CD4-positive, alpha-beta T cell treated with Interleukin-21 for 1 hour (primary cell): ENCODE measurements at places on chromosomes 3 and 15.

- no peak for DNase-seq
Observed at GRCh38 chr3:140081887-140082286, 146.9 kb downstream of the CLSTN2 start.

- no peak for DNase-seq
Observed at GRCh38 chr15:77042955-77043920, 27.7 kb downstream of the TSPAN3 start.

- no peak for DNase-seq
Observed at GRCh38 chr3:192033246-192033645, 572.3 kb downstream of the PYDC2 start.

DNA sequence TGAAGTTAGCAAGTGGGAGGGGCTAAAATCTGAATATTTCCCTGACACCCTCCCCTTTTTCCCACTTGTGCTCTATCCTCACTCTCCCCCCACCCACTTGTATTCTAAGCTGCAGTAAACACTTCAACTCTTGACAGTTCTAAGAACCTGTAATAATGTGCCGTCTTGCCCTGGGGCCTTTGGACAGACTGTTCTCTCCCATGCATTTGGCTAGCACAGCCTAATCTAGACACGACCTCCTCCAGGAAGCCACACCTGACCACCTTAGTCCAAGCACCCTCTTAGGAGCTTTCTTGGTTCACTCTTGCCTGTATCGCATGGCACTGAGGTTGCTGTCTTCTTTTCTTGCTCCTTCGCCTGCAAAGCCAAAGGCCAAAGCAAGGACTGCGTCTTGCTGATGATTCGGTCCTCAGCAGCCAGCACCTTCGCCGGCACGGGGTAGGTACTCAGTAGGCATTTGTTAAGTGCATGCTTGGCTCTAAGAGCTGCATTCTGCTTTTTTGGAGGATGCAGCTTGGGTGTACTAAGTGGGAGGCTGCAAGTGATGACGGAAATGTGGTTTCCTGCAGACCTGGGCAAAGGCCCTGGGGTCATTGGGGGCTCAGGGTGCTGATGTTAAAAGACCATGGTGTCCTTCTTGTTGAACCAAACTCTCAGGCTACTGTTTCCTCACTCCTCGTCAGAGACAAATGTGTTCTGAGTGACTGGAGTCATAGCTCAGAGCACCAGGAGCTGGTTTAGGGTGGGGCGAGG, 2.0 kb upstream of the ZNF710 start:
- DNase-seq, result no peak

- DNase-seq, result no peak
Observed at GRCh38 chr3:117955196-117955595, 1079.5 kb downstream of the IGSF11 start.

DNA sequence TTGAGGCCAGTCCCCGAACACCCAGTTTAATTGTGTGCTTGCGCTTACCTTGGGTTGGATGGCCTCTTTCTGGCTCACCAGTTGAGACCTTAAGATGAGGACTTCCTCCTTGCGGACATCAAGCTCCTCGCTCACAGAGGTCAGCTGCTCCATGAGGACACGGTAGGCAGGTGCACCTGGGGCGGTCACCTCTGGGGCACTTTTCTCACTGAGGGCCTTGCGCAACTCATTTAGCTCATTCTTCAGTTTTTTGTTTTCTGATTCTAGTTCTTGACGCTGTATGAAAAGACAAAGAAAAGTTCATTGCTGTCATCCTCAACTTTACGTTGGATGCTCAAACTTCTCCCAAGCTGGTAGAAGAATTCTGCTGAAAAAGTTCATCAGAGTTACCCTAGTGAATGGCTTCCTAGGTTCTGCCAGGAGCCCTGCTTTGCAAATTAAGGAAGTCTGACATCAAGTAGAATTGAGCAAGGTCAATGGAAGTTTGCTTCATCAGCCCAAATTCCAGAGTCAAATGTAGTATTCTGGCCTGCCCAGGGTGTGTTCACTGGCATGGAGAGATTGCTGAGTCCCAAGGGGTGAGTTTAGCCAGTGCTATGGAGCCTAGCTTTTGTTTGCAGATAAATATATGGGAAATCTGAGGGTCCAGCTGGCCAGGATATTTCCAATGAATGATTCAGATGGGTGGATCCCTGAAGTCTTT, 55.8 kb upstream of the MYO5C start:
- DNase-seq, result no peak

DNA sequence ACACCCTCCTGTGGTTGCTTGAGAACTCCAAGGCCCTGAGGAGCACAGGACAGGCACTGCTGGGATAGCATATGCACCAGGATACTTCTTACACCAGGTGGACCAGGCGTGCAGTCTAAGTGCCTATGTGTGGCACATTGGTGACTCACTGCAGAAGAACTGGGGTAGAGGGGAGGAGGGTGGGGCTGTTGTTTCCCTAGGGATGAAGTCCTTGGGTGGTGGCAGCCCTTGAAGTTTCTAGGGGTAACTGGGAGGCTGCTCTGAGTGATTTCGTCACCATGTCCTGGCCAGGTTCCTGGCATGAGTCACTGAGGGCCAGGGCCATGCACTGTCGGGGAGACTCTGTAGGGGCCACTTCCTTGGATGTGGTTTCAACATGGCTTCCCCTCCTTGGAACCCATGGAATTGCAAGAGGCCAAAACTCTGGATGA, 15.9 kb downstream of the MYZAP start:
- DNase-seq, result no peak

DNA sequence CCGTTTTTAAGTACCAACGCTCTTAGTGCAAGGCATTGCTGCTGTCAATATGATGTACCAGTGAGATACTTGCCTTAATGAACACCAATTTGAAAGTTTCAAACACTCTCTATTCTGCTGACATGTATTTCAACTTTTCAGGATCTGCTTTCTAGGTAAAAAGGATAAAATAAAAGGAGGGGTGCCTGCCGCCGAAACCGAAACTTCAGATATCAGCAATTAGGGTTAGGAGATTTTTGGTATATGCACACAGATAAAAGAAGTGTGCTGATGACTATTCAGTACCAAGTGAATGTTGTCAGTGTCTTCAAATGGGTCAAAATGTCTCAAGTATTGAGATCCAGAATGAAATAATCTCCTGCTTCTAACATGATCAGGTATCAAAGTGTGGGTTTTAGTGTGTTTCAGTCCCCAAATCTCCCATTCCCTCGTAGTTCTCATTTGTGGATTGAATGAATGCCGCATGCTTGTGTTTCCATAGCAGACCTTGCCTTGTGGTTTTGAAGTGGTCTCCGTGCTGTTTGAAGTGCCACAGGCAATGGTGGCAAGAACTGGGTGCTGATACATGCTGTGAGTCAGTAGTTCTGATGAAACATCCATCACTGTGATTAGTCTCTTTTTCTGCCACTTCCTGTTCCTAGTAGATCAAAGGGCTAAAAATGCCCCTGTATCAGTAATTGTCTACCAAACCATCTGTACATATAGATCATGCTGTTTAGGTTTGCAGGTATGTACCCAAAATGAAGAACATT, 22.5 kb downstream of the CHST14 start:
- DNase-seq, result peak; percentile 54

DNA sequence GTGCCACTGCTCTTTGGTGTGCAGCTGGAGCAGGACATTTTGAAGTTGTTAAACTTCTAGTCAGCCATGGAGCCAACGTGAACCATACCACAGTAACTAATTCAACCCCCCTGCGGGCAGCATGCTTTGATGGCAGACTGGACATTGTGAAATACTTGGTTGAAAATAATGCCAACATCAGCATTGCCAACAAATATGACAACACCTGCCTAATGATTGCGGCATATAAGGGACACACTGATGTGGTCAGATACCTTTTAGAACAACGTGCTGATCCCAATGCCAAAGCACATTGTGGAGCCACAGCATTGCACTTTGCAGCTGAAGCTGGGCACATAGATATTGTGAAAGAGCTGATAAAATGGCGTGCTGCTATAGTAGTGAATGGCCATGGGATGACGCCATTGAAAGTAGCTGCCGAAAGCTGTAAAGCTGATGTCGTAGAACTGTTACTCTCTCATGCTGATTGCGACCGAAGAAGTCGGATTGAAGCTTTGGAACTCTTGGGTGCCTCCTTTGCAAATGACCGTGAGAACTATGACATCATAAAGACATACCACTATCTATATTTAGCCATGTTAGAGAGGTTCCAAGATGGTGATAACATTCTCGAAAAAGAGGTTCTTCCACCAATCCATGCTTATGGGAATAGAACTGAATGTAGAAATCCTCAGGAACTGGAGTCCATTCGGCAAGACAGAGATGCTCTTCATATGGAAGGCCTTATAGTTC, 12.2 kb downstream of the FEM1B start:
- no peak for DNase-seq
